ENCODE measurements at places on chromosomes 7 and 10.

DNA sequence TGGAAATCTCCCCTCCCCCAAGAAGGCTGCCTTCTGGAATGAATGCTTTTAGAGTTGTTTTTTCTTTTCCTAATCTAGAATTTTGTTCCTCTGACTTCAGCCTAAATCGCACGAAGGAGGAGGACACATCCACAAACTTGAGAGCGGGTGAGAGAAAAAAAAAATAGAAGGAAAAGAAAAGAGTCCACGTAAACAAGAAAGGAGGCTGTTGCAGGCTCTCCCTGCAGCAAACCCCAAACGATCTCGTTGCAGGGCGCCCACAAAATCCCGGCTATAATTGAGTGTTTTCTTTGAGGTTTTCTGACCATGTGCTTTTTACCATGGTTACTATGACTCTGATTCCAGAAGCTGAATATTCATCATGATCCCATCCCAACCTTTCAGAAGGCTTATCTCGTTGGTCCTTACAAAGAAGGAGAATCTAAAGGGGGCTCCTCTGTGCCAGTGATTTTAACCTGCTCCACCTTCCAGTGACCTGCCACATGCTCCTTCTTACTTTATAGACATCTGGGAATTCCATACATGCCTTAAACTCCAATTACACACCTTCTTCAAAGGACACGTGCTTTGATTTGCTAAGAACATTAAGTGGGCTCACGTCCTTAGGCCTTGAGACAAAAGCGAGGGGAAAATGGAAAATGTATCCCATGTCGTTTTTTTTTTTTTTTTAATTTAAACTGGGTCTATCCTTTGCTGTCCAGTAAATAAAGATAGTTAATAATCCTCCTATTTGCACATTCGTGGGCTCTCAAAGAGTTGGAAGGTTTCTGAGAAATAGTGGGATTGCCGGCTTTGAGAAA is 5.8 kb downstream of the TWIST1 start:
- no peak for DNase-seq

- no peak for DNase-seq
Measured at GRCh38 chr10:99232360-99232999, 3.2 kb downstream of the HPSE2 start.

- DNase-seq, result no peak
Measured at GRCh38 chr7:102028206-102028826, 210.9 kb downstream of the CUX1 start.

GRCh38 chr7:24716480-24717246 is 40.6 kb downstream of the GSDME start:
- DNase-seq, result no peak

DNA sequence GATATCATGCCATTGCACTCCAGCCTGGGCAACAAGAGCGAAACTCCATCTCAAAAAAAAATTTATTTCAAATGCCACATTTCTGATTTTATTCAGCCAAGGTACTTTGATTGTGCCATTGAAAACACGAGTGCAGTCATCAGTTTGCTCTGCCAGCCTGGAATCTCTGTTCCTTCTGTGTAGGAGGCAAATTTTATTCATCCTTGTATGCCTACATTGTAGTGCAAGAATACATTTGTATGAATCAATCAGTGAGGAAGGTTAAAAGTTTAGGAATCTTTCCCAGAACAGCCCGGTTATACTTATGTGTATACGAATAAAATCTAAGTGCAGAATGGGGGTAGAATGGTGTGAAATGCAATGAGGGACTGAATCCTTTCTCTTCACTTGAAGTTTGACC is 886 bp upstream of the TET1 start:
- DNase-seq, result no peak

GRCh38 chr10:132290631-132291030 is 17.1 kb downstream of the STK32C start:
- no peak for DNase-seq

- DNase-seq, result no peak
Measured at GRCh38 chr10:49276596-49276995, 22.4 kb upstream of the C10orf71 start.

- DNase-seq, result no peak
Measured at GRCh38 chr7:88314061-88314491, 7.4 kb upstream of the STEAP4 start.

DNA sequence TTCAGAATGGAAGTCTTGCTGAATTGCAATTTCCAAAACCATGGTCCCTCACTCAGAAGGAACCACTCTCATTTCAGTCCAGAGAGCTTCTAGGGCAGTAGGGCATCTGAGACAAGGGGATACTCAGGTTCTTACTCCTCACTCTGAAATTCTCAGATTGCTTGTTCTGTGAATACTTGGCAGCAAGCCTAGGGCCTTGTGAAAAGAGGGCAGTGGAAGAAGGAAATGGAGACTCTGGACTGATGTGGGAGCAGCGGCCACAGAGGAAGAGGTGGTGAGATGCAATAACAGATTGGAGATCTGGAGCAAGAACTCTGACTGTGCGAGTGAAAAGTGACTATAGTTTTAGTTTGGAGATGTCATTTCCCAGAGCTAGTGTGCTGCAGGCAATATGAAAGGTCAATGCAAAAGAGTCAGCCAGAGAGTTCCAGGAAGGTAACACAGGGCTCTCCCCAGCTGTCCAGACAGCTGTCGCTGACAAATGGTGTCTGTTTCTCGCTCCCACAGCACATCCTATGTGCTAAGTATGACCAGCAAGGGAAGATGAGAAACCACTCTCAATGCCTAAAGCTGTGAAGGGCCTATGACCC is 291.6 kb upstream of the KIAA1217 start:
- DNase-seq, result no peak

GRCh38 chr10:68327889-68328786 is 3.7 kb upstream of the HNRNPH3 start:
- no peak for DNase-seq

Measured in activated T-cell treated with anti-CD3 and anti-CD28 coated beads for 1 hour (primary cell).